NCI-H526 treated with DMSO at 0.1 percent for 48 hours (cell line): ENCODE measurements at places on chromosomes 6 and 20.

GRCh38 chr6:53813801-53814200 lies 19.0 kb downstream of the LRRC1 start:
- no peak for DNase-seq

DNA sequence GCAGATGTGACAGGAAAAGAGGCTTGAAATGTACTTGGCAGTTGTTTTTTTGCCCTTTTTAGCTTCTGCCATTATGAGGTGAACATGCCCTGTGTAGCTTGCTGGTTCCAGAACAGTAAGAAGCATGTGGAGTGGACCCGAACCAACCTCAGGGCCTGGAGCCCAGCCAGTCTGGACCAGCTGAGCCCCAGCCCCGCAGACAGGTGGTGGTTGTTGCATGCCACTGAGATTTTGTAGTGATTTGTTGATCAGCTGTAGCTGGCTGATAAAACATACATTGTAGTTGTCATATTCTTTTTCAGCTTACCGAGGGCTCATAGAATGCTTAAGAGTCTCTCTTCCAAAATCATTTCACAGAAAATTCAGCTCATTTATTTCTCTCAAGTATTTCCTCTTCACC lies 182.2 kb downstream of the FARS2 start:
- no peak for DNase-seq

GRCh38 chr20:59235226-59235625 lies 65.2 kb upstream of the EDN3 start:
- DNase-seq: no peak

DNA sequence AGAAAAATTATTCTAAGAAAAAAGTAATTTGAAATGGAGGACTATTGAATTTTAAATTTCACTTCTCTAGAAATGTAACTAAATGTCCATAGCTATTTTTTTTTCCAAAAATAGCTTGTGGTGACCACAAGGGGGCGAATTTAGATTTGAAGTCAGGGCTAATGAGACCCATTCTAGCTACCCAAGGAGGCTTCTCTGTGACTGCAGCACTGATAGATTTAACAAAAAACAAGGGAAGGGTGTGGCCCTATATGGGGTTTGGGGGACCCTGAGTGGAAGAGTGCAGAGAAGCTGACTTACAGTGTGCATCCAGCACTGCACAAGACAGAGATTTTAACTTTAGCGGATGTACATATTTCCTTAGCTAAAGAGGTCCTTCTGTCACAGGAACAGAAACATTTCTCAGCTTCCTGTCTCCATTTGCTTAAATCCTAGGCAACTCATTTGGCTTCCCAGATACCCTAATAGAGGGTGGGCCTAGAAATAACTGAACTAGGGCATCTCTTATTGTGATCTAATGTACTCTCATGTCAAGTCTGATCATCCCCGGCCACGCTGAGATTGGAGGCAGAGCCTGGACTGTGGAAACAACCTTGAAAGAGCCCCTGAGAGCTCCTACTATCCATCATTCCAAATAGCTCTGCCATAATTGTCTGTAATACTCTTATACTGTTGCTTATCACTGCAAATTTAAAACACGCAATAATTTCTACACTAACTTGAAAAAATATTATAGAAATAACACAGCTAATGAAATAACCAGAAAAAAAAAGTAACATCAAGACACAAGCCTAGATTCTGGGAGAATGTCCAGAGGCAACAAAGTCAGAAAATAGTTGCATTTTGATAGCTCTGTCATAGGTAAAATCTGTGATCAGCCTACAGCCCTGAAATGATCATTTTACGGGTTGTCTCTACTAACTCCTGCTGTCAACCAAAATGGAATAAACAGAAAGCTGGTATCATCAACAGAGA lies 93.6 kb downstream of the SNAP91 start:
- peak; percentile 5 for DNase-seq

DNA sequence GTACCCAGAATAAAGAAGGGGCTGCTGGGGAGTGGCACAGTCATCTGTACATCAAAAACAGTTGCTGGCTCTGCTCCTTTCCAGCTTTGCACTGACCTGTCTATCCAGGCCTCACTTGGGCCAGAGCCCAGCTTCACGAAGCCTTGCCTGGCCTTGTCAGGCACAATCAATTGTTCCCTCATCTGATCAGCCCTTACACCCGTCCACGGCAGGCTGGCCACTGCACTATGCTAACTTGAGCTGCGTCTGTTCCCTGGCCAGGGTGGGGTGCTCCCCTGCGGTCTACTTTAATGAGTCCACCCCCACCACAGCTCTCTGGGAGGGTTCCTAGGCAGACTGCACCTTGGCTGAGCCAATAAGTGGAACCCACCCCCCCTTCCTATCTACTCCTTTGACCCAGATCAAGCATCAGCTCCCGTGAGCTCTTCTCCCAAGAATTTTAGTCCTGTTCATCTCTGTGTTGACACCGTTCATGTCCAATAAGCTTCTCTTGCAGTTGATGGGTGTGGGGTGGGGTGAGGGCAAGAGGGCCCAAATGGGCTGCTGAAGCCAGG lies 74.3 kb upstream of the MLN start:
- no peak for DNase-seq

- DNase-seq: peak; percentile 38
These were observed 45.9 kb downstream of the ZNF217 start for GRCh38 chr20:53547664-53548239.

DNA sequence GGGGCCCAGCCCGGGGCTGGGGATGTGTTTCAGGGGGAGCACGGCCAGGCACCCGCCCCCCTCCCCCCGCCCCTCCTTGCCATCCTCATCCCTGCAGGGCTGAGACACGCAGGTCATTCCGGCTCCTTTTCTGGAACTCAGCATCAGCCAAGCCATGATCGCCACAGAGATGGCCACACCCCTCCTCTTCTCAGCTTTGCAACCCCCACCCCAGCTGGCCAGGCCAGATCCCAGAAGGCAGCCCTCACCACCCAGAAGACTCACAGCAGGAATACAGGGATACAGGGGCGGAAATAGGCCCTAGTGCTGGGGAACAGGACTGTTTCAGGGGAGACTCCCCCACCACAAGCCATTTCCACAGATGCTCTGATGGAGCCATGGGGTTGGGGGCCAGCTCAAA lies 33.5 kb downstream of the YTHDF1 start:
- DNase-seq: no peak

- DNase-seq: no peak
These were observed 29.0 kb downstream of the MYLIP start for GRCh38 chr6:16157909-16158308.

DNA sequence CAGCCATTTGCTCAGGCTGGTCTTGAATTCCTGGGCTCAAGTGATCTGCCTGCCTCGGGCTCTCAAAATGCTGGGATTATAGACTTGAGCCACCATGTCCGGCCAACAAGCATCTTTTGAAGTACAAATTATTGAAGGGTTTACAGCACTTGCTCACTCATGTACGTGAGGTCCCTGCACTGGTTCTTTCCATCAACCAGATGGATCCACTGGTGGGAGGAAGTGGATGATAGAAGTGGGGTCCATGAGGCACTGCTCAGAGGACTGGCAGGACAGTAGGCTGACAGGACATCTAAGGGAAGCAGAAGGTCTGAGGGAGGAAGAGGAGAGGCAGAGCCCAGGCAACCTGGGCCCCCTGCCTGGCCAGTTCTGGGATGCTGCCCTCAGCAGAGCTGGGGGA lies 109.2 kb upstream of the NXT1 start:
- DNase-seq: no peak

DNA sequence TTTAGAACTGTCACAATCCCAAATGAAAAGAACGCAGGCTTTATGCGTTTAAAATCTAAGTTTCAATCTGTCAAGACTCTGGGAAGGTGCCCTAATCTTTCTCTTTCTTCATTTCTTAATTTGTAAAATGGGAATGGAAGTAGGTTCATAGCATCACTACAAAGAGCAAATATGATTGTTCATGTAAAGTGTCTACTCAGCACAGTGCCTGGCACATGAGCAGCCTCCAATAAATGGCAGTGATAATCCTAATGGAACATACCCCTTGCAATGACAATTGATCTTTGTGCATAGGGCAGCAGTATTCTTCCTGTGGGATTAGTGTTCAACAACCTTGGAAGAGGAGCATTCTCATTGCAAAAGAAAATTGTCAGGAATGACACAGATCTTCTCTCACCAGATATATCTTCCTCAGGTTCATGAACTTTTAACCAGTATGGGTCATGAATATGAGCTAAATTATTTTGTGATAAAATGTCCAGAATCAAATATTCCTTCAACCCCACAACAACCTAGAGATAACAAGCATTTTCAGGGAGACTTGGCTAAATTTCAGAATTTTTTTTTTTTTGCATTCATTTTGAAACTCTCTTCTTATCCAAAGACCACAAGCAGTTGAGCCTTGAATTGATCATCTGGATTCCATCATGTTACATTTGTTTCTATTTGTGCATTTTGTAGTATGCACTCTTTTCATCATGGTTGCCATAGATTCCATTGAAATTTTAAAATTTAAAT lies 149.1 kb downstream of the TBX18 start:
- no peak for DNase-seq

DNA sequence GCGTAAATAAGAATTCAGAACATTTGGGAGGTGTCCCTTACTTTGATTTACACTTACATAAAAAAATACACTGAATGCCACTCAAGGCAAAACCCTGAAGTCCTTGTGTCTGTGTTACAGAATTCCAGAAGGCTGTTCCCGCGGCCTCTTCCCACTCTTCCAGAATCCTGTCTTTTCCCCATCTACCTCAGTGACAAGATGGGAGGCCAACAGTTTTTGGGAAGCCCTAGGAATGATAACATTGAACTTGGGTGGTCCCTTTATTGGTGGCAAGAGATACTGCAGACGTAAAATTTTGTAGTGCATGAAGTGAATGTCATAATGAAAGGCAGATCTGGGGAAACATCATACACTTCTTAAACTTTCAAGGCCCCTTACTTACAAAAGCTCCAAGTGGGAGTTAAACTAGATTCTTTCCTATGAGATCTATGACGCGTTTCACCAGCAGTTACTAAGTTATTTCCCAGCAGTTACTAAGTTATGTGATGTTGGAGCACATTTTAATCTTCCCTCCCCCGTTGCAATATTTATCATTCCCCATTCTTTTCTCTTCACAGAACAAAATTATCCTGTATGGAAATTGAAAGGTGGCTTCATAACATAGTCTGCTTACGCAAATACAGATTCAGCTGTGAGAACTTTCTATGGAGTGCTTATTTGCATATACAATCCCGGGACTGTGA lies 79.5 kb downstream of the BCAS1 start:
- DNase-seq: peak; percentile 88

DNA sequence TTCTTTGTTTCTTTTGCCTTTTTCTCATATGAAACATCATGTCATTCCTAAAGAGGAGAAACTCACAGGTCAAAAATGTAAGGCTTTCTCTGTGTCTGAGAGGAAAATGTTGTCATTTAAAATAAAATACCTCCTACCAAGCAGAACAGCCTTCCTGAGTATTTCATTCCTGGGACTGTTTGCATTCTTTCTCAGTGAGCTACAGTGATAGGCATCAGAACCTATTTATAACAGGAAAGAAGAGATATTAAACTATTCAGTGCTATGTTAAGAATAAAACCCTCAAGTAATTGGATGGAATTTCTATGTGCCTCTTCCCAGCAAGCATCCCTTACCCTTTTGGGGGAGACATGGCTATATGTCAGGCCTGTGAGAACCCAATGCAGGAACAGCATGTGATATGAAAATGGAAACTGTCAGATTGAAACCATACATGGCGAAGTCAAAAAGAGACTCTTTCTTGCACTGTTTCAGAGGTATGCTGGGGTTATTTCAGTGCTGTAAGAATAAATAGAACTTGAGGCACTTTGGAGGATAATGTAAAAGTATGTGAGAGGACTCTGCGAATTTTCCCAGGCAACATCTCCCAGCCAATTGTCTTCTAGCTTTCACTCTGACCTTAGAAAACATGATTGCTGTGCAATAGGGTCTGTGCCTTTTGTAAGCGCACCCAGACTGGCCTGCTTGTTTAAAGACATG lies 133.8 kb upstream of the CCN2 start:
- DNase-seq: no peak

GRCh38 chr6:27757307-27757706 lies 154.9 kb downstream of the OR2B2 start:
- DNase-seq: no peak

- no peak for DNase-seq
These were observed 627.5 kb downstream of the COL12A1 start for GRCh38 chr6:74578339-74578738.

DNA sequence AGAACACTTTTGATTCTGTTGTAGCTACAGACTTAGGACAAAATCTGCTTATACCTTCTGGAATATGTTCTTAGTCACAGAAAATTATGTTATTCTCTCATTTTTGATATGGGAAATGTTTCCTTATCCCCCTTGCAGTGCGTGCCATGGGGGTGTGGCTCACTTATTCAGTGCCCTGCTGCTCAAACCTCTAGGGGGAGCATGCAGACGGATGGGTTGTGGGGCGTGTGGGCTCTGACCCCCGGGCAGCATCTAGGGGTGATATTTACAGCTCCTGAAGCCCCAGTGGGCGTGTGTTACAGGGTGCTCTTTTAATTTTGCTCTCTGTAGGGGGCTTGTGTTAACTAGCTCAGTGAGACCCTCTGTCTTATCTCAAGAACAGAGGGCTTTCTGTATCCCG lies 61.3 kb upstream of the FERMT1 start:
- DNase-seq: no peak

- no peak for DNase-seq
These were observed 175.2 kb downstream of the CDKAL1 start for GRCh38 chr6:20709451-20709850.

GRCh38 chr20:15739035-15739434 lies 834.2 kb downstream of the KIF16B start:
- peak; percentile 29 for DNase-seq

- no peak for DNase-seq
These were observed 164.8 kb downstream of the SOBP start for GRCh38 chr6:107654764-107655163.

GRCh38 chr6:135464634-135465033 lies 32.9 kb downstream of the AHI1 start:
- DNase-seq: no peak

GRCh38 chr6:165227644-165228329 lies 81.6 kb downstream of the C6orf118 start:
- no peak for DNase-seq

DNA sequence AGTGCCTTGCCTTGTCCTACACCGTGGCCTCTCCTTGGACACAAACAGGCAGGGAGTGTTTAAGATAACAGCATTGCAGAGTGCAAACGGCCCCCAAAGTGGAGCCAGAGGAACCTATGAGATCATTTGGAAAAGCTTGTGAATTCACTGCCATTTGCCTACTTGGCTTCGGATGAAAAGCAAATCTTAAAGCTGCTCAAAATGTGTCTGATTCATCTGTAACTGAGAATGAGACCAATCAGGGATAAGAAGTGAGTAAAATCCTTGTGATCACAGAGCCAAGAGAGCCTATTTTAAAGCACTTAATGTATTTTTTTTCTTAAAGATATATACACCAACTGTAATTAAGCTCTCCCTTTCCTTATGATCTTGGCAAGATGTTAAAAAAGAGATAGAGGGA lies 65.7 kb upstream of the BACH2 start:
- no peak for DNase-seq
